Epithelial cell of proximal tubule (primary cell): ENCODE measurements at places on chromosomes 11 and 22.

- no peak for DNase-seq
Measured at GRCh38 chr22:34390400-34390799, 470.1 kb upstream of the LARGE1 start.

- DNase-seq, result no peak
Measured at GRCh38 chr11:96033599-96033998, 109.7 kb upstream of the MTMR2 start.

DNA sequence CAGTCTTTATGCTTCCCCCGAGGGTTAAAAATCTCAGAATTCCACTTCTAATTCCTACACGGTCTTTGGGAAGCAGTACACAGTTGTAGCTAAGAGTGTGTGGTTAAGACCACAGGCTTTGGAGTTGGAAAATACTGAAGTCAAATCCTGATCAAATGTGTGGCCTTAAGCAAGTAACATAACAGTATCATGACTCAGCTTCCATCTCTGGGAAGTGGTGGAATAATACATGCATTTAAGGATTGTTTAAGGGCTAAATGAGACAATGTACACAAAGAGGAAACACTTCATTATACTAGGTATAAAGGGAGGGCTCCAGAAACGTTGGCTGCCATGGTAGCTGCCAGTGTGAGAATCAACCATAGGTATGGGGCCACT, 71.5 kb downstream of the FAT3 start:
- DNase-seq, result no peak

GRCh38 chr22:50443801-50444625, 30.8 kb downstream of the SBF1 start:
- no peak for DNase-seq

DNA sequence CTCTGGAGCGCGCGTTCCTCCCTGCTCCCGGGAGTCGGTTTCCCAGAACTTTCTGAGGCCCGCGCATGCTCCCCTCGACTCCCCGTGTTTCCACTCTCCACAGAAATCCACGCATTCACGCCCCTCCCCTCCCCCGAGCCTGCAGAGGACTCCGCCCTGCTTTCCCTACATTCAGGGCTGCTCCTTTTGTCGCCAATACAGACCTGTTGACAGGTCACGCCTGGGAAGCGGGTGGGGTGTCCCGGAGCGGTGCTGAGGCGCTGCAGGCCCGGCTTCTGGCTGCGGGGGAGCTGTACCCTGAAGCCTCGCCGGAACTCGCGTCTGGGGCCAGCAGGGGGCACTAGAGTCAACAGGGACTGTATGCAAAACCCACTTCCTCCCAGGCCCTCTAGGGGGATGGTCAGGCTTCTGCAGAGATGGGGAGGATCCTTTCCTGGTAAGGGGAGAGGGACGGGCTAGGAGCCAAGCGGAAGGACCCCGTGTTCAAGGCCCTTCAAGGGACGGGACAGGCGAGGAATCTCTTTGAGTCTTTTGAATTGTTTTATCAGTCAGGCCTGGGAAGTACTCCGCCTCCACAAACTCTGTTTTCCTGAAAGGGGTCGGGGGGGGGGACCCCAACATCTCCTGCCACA, at the start of gene PRAME:
TSS of gene PRAME (minus strand) at position 294 of the 632 bp plus-strand sequence. CDS start 2,433 bp downstream, outside the sequence.
- no peak for DNase-seq

DNA sequence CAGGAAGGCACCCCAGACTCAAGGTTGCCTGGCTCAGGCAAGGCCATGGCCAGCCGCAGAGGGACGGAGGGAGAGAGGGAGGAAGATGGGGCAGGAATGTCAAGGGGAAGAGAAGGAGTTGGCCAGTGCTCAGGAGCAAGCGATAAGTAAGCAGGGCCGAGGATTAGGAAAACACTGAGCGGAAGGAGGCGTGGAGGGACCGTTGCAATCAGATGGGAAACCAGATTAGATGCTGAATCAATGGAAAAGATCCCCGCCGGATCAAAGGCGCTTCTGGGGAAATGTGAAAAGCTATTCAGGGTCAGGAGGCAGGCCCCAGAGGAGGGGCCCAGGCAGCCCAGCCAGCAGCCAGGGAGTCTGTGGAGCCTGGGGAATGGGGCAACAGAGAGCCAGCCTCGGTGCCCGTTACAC, 26.6 kb upstream of the MYEOV start:
- DNase-seq, result no peak

- DNase-seq, result no peak
Measured at GRCh38 chr11:13229711-13230318, 47.8 kb upstream of the BMAL1 start.

DNA sequence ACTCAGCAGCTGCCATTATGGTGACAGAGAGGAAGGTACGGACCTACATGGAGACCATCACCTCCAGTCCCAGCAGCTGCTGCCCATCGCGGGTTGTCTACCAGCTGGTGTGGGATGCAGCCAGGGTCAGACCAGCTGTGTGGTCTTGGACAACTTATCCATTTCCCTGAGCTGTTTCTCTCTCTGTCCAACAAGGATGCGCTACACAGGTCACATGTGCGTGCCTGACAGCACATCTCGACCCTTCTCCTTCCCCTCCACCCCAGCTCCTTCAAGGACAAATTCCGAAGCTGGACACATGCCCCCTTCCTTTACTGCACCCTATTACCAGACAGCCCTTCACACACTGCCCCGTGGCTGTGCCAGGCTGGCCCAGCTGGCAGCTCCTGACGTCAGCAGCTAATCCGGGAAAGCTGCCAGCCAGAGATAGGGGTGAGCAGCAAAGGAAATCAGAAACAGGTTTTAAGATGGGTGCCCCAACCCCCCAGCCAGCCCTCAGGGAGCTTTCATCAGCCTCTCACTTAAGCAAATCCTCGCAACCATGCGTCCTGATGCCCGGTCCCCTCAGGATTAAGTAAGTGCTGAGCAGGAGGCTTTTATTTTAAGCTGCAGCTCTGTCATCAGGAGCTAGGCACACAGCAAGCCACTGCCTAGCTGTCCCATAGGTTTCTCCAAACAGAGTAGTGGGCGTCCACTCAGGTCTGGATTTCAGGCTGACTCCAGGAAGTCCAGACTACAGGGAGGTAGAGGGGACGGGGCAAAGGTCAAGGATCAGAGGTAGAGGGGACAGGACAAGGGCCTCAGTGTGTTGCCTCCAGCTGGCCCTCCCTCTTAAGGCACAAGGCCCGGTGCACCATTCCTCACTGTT, 20.3 kb downstream of the TEF start:
- no peak for DNase-seq
